ENCODE measurements at places on chromosomes 7 and 10.

DNA sequence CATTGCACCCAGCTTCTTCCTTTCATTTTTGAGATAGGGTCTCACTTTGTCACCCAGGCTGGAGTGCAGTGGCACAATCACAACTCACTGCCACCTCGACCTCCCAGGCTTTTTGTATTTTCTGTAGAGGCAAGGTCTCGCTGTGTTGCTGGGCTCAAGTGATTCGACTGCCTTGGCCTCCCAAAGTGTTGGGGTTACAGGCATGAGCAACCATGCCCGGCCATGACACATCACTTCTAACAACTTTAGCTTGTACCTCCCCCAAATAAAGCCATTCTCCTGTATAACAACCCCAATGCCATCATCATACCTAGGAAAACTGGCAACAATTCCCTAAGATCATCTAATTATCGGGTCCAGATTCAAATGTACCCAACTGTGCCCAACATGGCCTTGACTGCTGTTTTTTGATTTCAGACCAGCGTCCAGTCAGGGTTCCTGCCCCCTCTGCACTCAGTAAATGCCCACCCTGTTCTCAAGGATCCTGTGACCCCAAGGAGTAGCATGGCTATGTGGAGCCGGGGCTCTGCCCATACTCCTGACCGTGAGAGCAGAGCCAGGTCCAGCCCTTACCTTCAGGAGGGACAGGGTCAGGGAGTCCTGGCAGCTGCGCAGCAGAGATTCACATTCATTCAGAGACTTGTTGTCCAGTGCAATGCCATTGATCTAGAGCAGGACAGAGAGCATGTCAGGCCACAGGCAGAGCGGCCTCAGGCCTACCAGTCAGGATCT lies 102.6 kb downstream of the DLG5 start:
- no peak for ATAC-seq

DNA sequence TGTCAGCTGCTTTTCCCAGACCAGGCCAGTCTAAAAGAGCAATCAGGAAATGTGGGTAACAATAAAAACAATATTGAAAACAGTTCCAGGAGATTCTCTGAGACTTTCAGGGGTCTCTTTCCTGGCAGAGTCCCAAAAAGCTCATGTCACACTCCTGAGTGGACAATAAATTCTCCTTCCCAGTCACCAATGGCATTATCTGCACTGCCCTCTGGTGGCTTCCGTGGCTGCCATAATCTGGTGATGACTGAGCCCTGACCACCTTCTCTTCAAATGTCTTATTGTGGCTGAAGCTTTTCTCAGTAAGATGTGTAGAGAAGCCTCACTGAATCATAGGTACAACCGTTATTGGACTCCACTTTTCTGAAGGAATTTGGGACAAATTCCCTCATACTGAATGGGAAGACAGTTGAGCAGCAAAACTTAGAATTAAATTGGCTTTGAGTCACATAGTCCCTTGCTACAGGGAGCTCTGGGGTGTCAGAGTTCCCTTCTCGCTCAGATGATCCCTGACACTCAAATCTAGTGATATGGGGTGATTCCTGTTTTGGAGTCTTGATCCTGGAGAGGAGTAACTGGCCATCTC lies 24.4 kb upstream of the ASAH2 start:
- peak; percentile 64 for ATAC-seq

DNA sequence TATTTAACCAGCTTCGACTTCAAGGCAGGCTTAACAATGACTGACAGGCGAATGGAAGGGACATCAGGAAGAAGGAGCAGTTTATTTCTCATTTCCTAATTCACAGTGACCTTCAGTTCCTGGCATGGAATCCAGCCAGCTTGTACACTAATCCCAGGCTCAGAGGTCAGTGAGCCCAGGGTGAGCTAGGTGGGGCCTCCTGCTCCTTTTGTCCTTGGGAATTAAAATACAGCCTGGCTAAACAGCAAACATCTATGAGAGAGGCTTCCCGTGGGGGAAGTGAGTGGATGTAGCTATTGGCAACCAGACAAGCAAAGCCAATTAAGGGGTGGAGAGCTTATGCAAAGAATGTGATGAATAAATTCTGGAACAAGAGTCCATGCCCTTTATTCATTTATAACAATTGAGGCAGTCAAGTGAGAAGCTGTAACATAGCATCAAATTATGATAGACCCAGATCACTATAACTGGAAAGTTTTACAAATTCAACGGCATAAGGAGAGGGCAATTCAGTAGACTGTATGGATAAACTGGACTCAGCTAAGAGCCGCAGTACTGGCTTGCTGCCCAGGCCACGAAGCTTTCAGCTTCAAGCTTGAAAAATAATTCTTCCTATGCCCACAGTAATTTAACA lies 57.1 kb downstream of the STK17A start:
- ATAC-seq = no peak

DNA sequence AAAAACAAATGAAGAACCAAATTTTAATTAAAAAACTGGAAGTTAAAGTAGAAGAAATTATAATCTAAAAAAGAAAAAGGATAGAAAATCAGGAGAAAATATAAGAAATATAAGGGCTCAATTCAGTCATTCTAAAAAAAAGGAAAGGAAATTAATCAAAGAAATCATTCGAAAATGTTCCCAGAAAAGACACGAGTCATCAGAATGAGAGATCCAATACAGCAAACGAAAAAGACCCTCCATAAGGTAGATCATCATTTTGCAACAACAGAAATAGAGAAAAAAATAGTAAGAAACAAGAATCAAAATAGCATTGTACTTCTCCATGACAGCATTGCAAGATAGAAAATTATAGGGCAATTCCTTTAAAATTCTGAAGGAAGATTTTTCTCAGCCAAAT lies 22.5 kb upstream of the DGKI start:
- ATAC-seq = no peak

- no peak for ATAC-seq
These were observed 76.4 kb downstream of the RGS10 start for GRCh38 chr10:119466076-119466475.

DNA sequence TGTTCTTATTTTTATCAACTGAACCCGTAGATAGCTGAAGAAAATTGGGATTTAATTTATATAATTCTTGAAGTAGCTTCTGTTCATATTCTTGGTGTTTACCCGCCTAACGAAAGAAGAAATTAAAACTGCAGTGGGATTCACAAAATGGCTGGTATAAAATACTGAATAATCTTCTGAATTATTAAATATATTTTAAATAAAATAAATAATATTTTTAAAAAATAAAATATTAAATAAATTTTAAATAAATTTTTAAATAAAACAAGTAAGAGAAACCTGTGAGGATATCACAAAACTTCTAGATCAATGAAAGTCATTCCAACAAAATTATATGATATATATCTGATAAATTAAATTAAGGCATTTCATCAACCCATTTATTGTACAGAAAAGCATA lies 99.4 kb downstream of the CNOT4 start:
- no peak for ATAC-seq

DNA sequence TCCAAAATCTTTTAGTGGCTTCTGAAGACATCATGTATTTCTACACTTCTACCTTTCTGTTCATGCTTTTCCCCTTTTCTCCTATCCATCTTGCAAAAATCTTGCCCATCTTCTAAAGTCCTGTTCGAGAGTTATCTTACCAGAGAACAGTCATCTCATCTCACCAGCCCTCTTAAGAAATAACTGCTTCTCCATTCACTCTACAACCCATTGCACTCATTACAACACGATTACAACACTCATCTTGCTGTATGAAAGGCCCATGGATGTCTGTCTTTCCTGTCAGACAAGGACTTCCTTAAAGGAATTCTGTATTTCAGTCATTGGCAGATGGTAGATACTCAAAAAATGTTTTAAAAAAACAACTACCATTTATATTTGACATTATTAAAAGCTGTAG lies 30.8 kb downstream of the ZNF438 start:
- no peak for ATAC-seq

- ATAC-seq = no peak
These were observed 24.9 kb upstream of the SLF2 start for GRCh38 chr10:100887761-100888296.

DNA sequence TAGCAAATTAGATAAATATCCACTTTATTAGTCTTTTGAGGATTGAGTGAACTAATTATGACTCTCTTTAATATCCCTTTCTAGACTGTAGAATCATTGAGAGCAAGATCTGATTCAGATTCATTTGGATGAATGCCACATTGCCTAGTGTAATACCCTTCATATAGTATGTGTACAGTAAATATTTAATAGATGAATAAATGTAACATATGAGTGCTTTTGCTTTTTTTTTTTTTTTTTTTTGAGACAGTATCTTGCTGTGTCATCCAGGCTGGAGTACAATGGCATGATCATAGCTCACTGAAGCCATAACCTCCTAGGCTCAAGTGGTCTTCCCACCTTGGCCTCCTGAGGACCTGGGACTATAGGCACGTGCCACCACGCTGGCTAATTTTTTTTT lies 14.8 kb downstream of the SAMD8 start:
- ATAC-seq = no peak

DNA sequence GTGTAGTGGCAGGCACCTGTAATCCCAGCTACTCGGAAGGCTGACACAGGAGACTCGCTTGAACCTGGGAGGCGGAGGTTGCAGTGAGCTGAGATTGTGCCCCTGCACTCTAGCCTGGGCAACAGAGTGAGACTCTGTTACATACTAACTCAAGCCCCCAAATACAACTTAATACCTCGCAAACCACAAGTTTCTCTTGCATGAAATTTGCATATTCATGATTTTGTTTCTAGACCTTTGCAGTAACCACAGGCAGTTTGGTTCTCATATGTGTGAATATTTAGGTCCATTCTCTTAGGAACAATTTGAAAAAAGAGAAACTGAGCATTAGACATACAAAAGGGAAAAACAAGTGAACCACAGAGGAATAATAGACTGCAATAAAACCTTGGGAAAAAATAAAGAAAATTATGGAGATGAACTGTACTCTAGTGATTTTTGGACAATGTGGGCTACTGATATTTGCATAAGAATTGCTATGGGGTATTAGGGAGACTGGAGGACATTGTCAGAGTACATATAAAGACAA lies 77.0 kb downstream of the ZNF277 start:
- ATAC-seq = no peak

DNA sequence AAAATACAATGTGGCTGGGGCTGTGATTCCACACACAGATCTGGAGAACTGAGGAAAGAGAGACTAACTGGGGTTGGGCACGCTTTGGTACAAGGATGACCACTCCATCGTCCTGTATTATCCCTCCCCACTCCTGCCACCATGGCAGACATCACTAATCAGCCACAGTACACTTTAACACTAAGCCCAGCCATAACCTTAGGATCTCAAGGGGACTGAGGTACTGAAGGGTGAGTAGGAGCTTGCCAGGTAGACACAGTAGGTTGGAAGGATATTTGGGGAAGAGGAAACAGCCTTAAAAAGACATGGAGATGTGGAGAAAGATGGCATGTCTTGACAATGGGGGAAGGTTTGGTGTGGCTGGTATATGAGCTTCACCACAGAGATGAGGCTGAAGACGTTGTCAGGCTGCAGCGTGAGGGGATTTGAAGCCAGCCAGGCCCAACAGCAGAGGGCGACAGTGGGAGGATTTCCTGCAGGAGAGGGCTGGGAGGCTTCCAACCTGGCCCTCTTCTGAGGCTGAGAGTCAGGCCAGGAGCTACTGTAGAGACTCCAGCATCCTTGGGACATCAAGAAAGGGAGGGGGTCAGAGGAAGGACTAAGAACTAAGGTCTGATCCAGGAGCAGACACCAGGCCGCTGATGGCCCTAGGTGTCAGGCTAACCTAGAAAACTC lies 58.6 kb upstream of the COL13A1 start:
- ATAC-seq = peak; percentile 13

DNA sequence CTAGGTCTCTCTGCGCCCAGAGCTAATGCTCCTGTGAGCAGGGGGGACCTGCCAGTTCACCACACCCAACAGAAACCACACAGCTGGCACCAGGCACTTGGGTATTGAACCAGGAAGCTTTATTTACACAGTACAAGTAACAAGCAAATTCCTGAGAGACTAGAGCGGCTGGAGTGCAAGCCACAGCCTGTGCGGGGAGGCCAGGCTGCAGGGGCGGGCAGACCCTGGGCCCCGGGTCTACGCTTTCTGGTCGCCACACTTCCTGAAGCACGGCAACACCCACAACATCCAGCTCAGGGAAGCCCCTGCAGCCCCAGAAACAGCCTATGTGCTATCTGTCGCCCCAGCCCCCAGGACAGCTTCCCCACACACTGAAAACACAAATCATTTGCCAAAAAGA lies 125.0 kb downstream of the FAM53B start:
- peak; percentile 81 for ATAC-seq

DNA sequence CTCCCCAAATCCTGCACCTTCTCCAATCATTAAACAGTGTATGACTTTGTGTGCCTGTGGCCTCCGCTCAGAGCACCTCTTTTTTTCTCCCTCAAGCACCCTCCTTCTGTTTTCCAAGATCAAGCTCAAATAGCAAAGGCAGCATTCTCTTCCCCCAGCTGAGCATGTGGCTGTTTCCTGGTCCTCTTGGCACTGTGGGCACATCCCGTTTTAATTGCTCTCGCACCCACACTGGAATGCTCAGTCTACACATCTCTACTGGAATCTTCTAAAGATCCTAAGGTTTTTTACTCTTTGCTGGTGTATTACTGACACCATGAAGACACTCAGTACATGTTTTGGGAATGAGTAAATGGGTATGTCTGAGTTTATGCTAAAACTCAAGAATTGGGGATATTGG lies 107.4 kb downstream of the WDFY4 start:
- no peak for ATAC-seq

DNA sequence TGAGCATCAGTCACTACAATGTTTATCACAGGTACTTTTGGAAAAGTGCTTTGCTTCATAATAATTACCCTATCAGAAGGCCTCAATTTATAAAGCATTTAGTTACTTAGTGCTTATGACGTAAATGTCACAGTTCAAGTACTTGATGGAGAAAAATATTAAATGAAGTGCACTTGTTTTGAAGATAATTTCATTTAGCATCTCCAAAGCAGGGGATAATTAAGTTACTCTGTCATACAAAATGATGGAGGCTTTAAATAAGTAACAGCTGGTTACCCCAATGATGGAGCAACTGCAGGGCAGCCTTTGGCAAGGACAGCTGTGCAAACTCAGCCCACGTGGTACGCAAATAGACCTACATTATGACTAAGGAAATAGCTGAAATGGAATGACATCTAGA lies 768.8 kb downstream of the GRM8 start:
- ATAC-seq = no peak

DNA sequence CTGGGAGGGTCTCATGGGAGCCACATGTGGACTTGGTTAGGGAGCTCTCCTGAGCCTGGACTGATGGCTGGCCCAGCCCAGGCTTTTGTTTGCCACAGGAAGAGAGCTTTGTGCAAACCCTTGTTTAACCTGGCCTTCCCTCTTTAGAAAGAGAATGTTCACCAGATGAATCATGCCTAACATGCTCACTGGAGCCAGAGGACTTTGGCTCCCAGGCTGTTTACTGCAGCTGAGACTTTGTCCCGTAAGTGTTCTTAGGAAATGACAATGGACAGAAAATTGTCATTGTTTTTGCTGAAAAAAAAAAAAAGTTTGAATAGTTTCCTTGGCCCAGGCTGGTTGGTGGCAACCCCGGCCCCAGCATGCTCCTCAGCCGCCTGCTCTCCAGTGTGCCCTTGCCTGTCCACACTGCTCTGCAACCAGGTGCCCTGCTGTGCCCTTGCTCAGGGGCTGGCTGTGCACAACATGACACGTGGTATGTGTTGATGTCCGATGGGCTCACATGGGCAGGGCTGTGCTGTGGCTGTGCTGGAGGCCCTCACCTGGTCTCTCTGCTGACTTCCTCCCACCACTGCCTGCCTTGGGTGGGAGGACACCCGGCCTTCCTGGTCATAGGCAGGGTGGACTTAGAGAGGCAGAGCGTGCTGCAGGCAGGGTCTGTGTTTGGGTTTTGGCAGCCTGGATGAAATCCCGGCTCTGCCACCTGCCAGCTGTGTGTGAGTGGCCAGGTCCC lies 215.3 kb upstream of the ZNF32 start:
- peak; percentile 9 for ATAC-seq
